ENCODE measurements at places on chromosomes 16 and 17.

DNA sequence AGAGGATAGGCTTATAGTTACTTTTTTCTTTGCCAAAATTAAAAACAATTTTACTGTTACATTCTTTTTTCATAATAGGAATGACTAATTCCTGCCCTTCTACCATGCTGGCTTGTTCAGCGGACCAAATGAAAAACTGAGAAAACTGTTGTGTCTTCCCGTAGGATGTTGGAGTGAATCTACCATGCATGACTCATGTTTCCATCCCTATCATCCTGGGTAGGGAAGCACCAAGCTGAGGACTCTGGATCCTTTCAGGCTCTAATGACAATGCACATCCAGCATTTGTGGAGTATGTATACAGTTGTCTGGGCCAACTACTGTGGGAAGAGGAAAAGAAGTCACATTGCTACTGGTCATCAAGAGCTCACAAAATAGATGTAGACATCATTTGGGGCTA, 41.1 kb upstream of the DHX8 start:
- no peaks in the 10 kb centered on the region for H3K4me1 ChIP-seq
- H3K36me3 ChIP-seq, result no peaks in the 10 kb centered on the region
- no peak for DNase-seq
- no peak overlapping the region for H3K27ac ChIP-seq
- H3K27me3 ChIP-seq, result peaks cover 2% of the 10 kb centered on the region

- no peaks in the 10 kb centered on the region for H3K36me3 ChIP-seq
- H3K27me3 ChIP-seq, result peaks cover 12% of the 10 kb centered on the region
- no peak overlapping the region for H3K27ac ChIP-seq
- H3K4me3 ChIP-seq, result no peak overlapping the region
- peaks cover 3% of the 10 kb centered on the region for H3K4me1 ChIP-seq
Observed at GRCh38 chr16:31001507-31002249, 8.8 kb downstream of the STX1B start.

GRCh38 chr17:76793775-76794174, 55.9 kb downstream of the MFSD11 start:
- no peaks in the 10 kb centered on the region for H3K27me3 ChIP-seq
- no peak overlapping the region for H3K4me3 ChIP-seq
- peaks cover 14% of the 10 kb centered on the region for H3K4me1 ChIP-seq
- no peak overlapping the region for H3K27ac ChIP-seq
- H3K36me3 ChIP-seq, result peaks cover 3% of the 10 kb centered on the region

DNA sequence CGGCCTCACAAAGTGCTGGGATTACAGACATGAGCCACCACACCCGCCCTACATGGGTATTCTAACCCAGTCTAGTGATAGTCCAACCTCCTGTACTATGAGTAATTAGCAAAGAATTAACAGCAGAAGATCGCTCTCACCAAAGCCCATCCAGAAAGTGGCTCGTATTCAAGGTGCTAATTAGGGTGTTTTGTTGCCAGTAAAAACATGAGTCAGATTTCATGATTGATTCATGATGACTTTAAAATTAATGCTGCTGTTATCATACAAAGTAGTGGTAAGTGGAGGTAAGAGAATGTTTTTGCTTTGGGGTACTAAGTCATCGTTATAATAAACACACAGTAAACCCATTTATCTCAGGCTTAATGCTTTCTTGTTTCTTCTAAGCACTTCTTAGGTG, 428.8 kb downstream of the WWOX start:
- H3K4me1 ChIP-seq, result no peaks in the 10 kb centered on the region
- no peak overlapping the region for H3K27ac ChIP-seq
- no peak overlapping the region for H3K4me3 ChIP-seq
- H3K36me3 ChIP-seq, result no peaks in the 10 kb centered on the region
- no peak for DNase-seq

- peaks cover 4% of the 10 kb centered on the region for H3K36me3 ChIP-seq
- H3K27me3 ChIP-seq, result peaks cover 66% of the 10 kb centered on the region
- peak overlapping the region; percentile 52 for H3K4me3 ChIP-seq
- peaks cover 5% of the 10 kb centered on the region for H3K4me1 ChIP-seq
- peak; percentile 61 for DNase-seq
Observed at GRCh38 chr16:49281843-49282642, 405 bp upstream of the CBLN1 start.

DNA sequence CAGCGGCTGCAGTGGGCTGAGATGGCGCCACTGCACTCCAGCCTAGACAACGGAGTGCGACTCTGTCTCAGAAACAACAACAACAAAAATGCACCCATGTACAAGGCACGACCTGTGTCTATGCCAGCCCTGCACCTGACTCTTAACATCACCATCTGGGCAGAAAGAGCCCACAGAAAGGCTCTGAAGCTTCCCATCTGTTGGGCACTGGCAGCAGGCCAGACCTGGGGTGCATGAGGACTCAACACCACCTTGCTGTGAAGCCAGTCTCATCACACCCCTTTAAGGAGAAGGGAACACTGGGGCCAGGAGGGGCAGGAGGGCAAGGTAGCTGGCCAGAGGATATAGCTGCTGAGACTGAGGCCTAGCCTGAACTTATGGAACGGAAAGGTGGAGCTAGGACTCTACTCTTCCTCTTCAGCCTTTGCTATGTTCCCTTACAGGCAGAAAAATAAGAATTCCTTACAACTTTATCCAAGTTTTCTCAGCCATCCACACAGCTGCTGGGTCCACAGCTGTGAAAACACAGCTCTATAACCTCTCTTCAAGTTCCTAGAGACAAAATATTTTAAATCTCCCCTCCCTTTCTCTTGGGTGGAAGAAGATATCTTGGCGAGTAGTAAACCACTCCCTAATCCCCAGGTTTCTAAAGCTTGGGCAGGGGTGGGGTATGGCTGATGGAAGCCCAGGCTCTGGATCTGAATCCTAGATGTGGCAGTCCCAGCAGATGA, 2.8 kb downstream of the ELOB start:
- no peaks in the 10 kb centered on the region for H3K27me3 ChIP-seq
- peaks cover 43% of the 10 kb centered on the region for H3K36me3 ChIP-seq
- no peak overlapping the region for H3K4me3 ChIP-seq
- DNase-seq, result no peak
- peaks cover 32% of the 10 kb centered on the region for H3K4me1 ChIP-seq

DNA sequence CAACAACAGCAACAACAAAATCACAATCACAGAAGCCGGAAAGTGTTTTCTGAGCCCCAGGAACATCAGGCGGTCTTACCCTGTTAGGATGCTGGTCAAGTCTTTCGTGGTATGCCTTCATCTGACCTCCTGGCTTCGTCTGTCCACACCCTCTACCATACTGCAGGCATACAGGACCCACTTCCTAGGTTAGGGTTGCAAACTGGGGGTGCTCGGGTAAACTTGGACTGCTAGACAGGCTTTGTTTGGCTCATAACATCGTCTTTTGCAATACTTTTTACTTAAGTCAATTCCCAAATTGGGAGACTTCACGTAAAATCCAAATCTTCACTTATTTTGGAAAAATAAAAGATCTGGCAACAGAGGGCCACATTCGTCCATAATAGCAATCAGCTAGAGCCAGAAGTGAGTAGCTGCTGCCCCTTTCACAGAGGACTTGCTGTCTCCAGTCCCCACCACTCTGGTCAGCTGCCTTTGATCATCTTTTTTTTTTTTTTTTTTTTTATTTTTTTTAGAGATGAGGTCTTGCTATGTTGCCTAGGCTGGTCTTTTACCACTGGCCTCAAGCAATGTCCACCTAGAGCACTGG, 30.0 kb downstream of the CHD9 start:
- H3K4me1 ChIP-seq, result peaks cover 6% of the 10 kb centered on the region
- DNase-seq, result no peak
- no peak overlapping the region for H3K27ac ChIP-seq
- no peaks in the 10 kb centered on the region for H3K36me3 ChIP-seq

- DNase-seq, result no peak
- no peak overlapping the region for H3K27ac ChIP-seq
- no peaks in the 10 kb centered on the region for H3K4me1 ChIP-seq
- no peaks in the 10 kb centered on the region for H3K27me3 ChIP-seq
Observed at GRCh38 chr16:73875996-73876690, 420.5 kb upstream of the PSMD7 start.

- H3K27me3 ChIP-seq, result peaks cover 4% of the 10 kb centered on the region
- no peak overlapping the region for H3K27ac ChIP-seq
- H3K4me3 ChIP-seq, result no peak overlapping the region
- no peak for DNase-seq
- peaks cover 37% of the 10 kb centered on the region for H3K4me1 ChIP-seq
Observed at GRCh38 chr17:75081611-75082540, 5.9 kb upstream of the SLC16A5 start.

- H3K27ac ChIP-seq, result peak overlapping the region; percentile 92
- DNase-seq, result peak; percentile 41
- H3K4me3 ChIP-seq, result peak overlapping the region; percentile 49
- peaks cover 74% of the 10 kb centered on the region for H3K4me1 ChIP-seq
- peaks cover 10% of the 10 kb centered on the region for H3K36me3 ChIP-seq
Observed at GRCh38 chr17:1197379-1197778, 17.6 kb upstream of the ABR start.

DNA sequence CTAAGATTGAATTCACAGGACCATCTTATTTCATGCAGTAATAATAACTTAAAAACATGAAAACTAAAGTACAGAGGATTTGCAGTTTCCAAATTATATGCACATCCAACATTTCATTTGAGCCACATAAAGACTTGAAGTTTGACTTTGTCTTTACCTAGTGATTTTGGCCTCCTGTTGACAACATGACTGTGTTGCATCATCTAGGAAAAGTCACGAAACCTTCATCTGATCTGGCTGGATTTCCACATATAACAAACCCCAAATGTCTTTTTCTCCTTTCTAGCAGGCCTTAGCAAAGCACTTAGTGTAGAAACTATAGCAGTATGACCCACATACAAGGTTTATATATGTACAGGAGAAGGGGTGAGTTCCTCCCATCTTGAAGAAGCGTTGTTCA, 406.5 kb upstream of the CDH5 start:
- no peaks in the 10 kb centered on the region for H3K36me3 ChIP-seq
- no peak overlapping the region for H3K27ac ChIP-seq
- H3K27me3 ChIP-seq, result no peaks in the 10 kb centered on the region
- no peak overlapping the region for H3K4me3 ChIP-seq

- H3K27me3 ChIP-seq, result peaks cover 39% of the 10 kb centered on the region
- no peaks in the 10 kb centered on the region for H3K4me1 ChIP-seq
- H3K36me3 ChIP-seq, result no peaks in the 10 kb centered on the region
- no peak for DNase-seq
- no peak overlapping the region for H3K4me3 ChIP-seq
- H3K27ac ChIP-seq, result no peak overlapping the region
Observed at GRCh38 chr17:40992666-40993065, 1.3 kb downstream of the KRTAP3-3 start.

- peak; percentile 40 for DNase-seq
- no peak overlapping the region for H3K4me3 ChIP-seq
- peaks cover 22% of the 10 kb centered on the region for H3K27me3 ChIP-seq
- no peaks in the 10 kb centered on the region for H3K36me3 ChIP-seq
Observed at GRCh38 chr17:58666858-58667267, 25.0 kb downstream of the TEX14 start.

- peaks cover 14% of the 10 kb centered on the region for H3K4me1 ChIP-seq
- no peak overlapping the region for H3K27ac ChIP-seq
- peak; percentile 41 for DNase-seq
- H3K36me3 ChIP-seq, result no peaks in the 10 kb centered on the region
- no peak overlapping the region for H3K4me3 ChIP-seq
- H3K27me3 ChIP-seq, result peaks cover 5% of the 10 kb centered on the region
Observed at GRCh38 chr17:32971171-32971570, 20.5 kb upstream of the SPACA3 start.

- no peaks in the 10 kb centered on the region for H3K36me3 ChIP-seq
- no peak for DNase-seq
- H3K27me3 ChIP-seq, result no peaks in the 10 kb centered on the region
- no peak overlapping the region for H3K4me3 ChIP-seq
- H3K27ac ChIP-seq, result no peak overlapping the region
- H3K4me1 ChIP-seq, result peaks cover 6% of the 10 kb centered on the region
Observed at GRCh38 chr16:88922114-88922825, 54.7 kb downstream of the CBFA2T3 start.

DNA sequence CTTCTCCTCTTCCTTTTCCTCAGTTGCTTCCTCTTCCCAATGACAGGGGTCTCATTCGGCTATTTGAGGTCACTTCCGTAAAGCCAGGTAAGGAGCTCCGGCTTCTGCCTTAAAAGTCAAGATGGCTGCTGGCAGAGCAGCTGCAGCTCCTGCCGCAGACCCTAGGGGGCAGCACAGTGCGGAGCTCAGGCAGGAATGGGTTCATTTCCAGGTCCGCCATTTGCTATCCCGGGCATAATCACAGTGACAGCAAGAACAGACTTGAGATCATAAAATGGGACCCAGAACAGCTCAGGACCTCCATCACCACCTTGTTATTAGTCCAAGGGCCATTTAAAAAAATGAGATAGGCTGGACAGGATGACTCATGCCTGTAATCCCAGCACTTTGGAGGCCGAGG, 199.5 kb downstream of the ZNF18 start:
- H3K27me3 ChIP-seq, result no peaks in the 10 kb centered on the region
- H3K4me3 ChIP-seq, result no peak overlapping the region

GRCh38 chr17:46874906-46875305, 23.5 kb downstream of the WNT9B start:
- H3K4me1 ChIP-seq, result peaks cover 9% of the 10 kb centered on the region
- no peak overlapping the region for H3K4me3 ChIP-seq
- no peak for DNase-seq

- H3K27me3 ChIP-seq, result no peaks in the 10 kb centered on the region
- DNase-seq, result no peak
Observed at GRCh38 chr17:75485688-75486087, 29.3 kb downstream of the TMEM94 start.

GRCh38 chr16:84062734-84063640, 20.4 kb upstream of the SLC38A8 start:
- H3K36me3 ChIP-seq, result peaks cover 48% of the 10 kb centered on the region
- peak; percentile 73 for DNase-seq
- H3K4me3 ChIP-seq, result no peak overlapping the region

GRCh38 chr17:9893411-9894012, 11.6 kb downstream of the RCVRN start:
- no peak overlapping the region for H3K27ac ChIP-seq
- H3K27me3 ChIP-seq, result peaks cover 4% of the 10 kb centered on the region
- H3K36me3 ChIP-seq, result no peaks in the 10 kb centered on the region
- DNase-seq, result no peak
- H3K4me1 ChIP-seq, result no peaks in the 10 kb centered on the region
- H3K4me3 ChIP-seq, result no peak overlapping the region

DNA sequence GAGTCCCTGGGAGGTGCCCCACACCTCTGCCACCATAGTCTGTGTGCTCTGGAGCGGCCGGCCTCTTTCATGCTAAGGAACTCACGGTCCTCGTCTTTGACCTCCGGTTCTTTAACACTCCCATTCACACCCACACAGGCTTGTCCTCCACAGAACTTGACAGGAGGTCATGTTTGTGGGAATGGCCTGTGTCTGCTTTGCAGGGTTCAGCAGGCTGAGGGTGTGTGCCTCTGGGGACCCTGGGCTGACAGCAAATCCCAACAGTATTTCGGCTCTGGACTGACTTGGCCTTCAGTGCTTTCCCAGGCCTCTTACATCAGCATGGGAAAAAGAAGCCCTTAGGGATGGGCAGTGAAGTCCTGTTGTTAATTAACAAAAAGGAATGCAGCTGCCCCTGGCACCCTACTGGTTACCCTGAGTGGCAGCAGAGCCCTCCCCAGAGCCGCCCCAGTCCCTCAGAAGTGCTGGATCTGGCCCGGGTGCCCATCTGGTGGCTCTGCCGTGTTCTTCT, 35.4 kb upstream of the ADORA2B start:
- no peaks in the 10 kb centered on the region for H3K4me1 ChIP-seq
- no peaks in the 10 kb centered on the region for H3K36me3 ChIP-seq
- H3K27me3 ChIP-seq, result peaks cover 4% of the 10 kb centered on the region
- no peak overlapping the region for H3K27ac ChIP-seq
- DNase-seq, result no peak
- H3K4me3 ChIP-seq, result no peak overlapping the region

GRCh38 chr17:4195306-4195705, 52.3 kb downstream of the CYB5D2 start:
- no peaks in the 10 kb centered on the region for H3K27me3 ChIP-seq
- no peaks in the 10 kb centered on the region for H3K4me1 ChIP-seq
- no peak overlapping the region for H3K4me3 ChIP-seq

All from activated CD8-positive, alpha-beta T cell treated with anti-CD3 and anti-CD28 coated beads, Interleukin-2, amount 10 ng/mL, durations not matched to agents 7 days and 5 days (primary cell).